ENCODE measurements at places on chromosomes 11 and 22. TPM values are rescaled to one million over a fixed set of nuclear protein-coding genes. Genes with fewer than 3 reads are reported as not detected.

PLEKHB1 gene
- polyA plus RNA-seq, result 1.2 TPM

OLFML1 gene
- 52.2 TPM for polyA plus RNA-seq

CTTN gene
- 99.2 TPM for polyA plus RNA-seq

CCDC73 gene
- polyA plus RNA-seq, result not detected

OR51E2 gene
- not detected for polyA plus RNA-seq

LRRC55 gene
- 2.1 TPM for polyA plus RNA-seq

GSTT4 gene
- not detected for polyA plus RNA-seq

SCN4B gene
- 5.3 TPM for polyA plus RNA-seq

PCNX3 gene
- polyA plus RNA-seq, result 15.0 TPM

MIOX gene
- not detected for polyA plus RNA-seq

MRPL40 gene
- 35.5 TPM for polyA plus RNA-seq

PHETA2 gene
- polyA plus RNA-seq, result 28.7 TPM

CYB5R2 gene
- polyA plus RNA-seq, result 8.4 TPM

SULT4A1 gene
- polyA plus RNA-seq, result 2.8 TPM

TBX10 gene
- polyA plus RNA-seq, result not detected

OR8D1 gene
- polyA plus RNA-seq, result 0.07 TPM

SRPRA gene
- 57.6 TPM for polyA plus RNA-seq

CHST1 gene
- 18.4 TPM for polyA plus RNA-seq

GAB4 gene
- not detected for polyA plus RNA-seq

SYNGR1 gene
- 35.0 TPM for polyA plus RNA-seq

LRRN4CL gene
- 15.5 TPM for polyA plus RNA-seq

TPBGL gene
- polyA plus RNA-seq, result 0.26 TPM

SIPA1 gene
- 34.6 TPM for polyA plus RNA-seq

TRIM48 gene
- polyA plus RNA-seq, result not detected

MS4A6E gene
- polyA plus RNA-seq, result not detected

PKNOX2 gene
- 23.7 TPM for polyA plus RNA-seq

TAF6L gene
- 12.7 TPM for polyA plus RNA-seq

GP1BB gene
- 6.6 TPM for polyA plus RNA-seq

ANKK1 gene
- polyA plus RNA-seq, result 0.37 TPM

OR4A5 gene
- polyA plus RNA-seq, result not detected

SLC22A25 gene
- polyA plus RNA-seq, result not detected

NXPE4 gene
- polyA plus RNA-seq, result not detected

RIC3 gene
- polyA plus RNA-seq, result 2.0 TPM

HBD gene
- polyA plus RNA-seq, result 0.80 TPM

OSBP2 gene
- 8.1 TPM for polyA plus RNA-seq

CST6 gene
- 0.66 TPM for polyA plus RNA-seq

BCO2 gene
- 14.6 TPM for polyA plus RNA-seq

PTPRCAP gene
- polyA plus RNA-seq, result not detected

TRIM49B gene
- polyA plus RNA-seq, result not detected
